Esophagus muscularis mucosa (tissue), 4 donors: ENCODE measurements at places on chromosomes 1 and 21. TPM values are rescaled to one million over a fixed set of nuclear protein-coding genes. Genes with fewer than 3 reads are reported as not detected.

The CLIC6 gene
- total RNA-seq = under 0.01 TPM

The S100A5 gene
- not detected for total RNA-seq

The FMOD gene
- total RNA-seq = 24.5 TPM

The DCAF8 gene
- total RNA-seq = 175 TPM

- peaks cover 37% of the 10 kb centered on the region for H3K4me1 ChIP-seq
- no peaks in the 10 kb centered on the region for H3K27me3 ChIP-seq
- H3K27ac ChIP-seq = no peak overlapping the region
- DNase-seq = no peak
Measured at GRCh38 chr1:116919802-116920201, 10.1 kb downstream of the PTGFRN start.

- peaks cover 33% of the 10 kb centered on the region for H3K4me1 ChIP-seq
- no peaks in the 10 kb centered on the region for H3K27me3 ChIP-seq
- no peak overlapping the region for H3K4me3 ChIP-seq
- no peaks in the 10 kb centered on the region for H3K36me3 ChIP-seq
- no peak overlapping the region for H3K27ac ChIP-seq
Measured at GRCh38 chr1:25504706-25505595, 38.5 kb upstream of the LDLRAP1 start.

- H3K4me3 ChIP-seq = no peak overlapping the region
- no peaks in the 10 kb centered on the region for H3K4me1 ChIP-seq
Measured at GRCh38 chr21:35294231-35294898, 245.3 kb upstream of the RUNX1 start.

The DNM3 gene
- 3.6 TPM for total RNA-seq
